ELF-1 (cell line): ENCODE measurements at places on chromosomes 16 and 17.

DNA sequence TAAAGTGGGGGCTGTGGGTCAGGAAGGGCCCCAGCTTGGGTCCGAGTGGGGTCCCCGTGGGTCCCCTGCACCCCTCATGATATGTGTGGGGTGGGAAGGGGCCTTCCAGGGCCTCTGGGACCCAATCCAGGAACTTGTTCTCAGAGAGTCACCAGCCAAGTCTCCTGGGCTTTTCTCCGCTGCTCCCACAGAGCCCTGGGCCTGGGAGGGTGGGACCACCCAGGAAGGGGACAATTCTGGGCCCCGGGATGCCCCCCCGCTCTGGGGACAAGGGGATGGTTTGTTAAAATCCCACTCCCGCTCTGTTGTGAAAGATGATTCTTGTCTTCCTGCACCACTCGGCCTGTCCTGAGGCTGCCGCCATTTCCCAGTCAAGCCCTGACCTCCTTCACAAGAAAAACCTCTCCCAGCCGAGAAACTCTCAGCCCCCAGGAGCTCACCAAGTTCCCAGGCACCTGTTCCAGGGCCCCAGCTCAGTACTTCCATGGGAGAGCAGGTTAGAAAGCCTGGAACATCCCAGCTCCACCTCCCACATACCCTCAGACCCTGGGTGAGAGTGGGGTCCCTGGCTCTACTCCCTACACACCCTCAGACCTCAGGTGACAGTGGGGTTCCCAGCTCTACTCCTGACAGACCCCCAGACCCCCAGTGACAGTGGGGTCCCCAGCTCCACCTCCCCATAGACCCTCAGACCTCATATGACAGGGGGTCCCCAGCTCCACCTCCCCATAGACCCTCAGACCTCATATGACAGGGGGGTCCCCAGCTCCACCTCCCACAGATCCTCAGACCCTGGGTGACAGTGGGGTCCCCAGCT, 75.1 kb downstream of the METRNL start:
- no peak for DNase-seq

DNA sequence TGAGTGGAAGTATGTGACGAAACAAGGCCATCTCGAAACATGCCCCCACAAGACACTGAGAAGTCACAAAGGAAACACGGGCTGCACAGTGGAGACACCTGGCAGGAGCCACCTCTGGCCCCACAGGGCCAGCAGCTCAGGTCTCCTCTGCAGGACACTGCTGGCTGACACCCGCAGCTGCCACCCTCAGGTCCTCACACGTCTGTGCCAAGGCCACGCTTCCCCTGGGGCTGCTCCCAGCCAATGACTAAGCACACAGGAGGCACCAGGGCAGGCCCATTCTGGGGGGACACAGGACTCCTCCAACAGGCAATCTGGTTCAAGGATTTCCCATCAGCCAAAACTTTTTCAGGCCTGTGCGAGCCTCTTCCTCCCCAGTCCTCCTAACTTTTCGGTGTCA, 36.4 kb downstream of the MBTPS1 start:
- no peak for DNase-seq

DNA sequence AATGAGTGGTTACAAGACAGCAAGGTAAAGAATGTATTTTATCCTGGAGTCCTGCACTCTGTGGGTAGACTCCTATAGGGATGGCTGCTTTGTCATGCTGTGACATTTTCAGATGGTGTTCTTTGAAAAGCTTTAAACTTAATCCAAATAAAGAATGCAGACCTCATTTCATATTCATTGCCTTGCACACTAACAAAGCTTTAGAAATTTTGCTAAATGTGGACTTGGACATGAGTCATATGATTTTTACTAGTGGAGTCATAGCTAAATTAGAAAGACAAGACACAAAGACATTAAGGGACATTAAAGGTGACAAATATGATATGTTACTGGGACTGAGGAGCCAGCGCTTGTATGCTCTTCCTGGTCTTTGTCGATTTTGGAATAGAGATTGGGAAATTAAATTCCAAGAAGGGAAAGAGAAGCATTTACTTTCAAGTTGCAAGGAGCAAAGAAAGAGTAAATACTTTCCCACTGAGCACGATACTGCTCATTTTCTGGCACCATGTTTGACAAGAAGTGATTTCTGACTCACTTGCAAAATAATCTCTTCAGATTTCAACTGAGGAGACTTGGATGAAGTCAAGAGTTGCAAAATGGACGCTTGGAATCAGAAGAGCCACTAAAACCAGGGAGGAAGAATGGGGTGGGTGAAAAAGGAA, 152.9 kb upstream of the MYOCD start:
- no peak for DNase-seq

DNA sequence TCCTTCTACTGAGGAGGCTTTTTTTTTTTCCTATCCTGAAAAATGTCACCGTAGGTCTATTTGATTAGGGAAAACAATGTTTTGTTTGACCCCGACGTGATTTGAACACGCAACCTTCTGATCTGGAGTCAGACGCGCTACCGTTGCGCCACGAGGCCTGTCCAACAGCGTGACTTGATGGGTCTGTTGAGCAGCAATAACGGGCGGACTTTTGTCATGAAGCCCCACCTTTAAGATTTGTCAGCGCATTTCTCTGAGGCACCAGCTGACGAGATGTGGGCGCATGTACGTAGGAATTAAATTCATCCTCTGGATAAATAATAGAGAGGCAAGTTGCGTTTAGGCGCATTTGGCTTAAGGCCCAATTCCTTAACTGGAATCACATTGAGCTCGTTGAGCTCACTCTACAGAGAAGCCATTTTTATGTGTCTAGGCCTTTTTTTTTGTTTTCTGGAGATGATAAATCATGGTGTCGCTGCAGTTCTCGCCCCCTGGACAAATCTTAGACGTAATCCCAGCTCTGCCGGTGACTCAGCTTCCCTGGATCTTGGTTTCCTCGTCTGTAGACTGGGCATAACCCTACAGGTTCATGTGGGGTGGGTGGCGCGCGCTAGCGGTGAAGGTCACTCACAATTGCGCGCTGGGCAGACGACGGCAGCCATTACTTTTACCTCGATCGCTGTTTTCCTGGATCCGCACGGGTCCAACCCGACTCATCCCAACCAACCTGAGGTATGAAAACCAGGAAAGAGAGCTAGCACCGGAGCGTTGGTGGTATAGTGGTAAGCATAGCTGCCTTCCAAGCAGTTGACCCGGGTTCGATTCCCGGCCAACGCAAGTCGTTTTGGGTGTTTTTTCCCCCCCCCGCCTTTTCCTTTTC, 10.6 kb upstream of the AURKB start:
- DNase-seq, result peak; percentile 97

DNA sequence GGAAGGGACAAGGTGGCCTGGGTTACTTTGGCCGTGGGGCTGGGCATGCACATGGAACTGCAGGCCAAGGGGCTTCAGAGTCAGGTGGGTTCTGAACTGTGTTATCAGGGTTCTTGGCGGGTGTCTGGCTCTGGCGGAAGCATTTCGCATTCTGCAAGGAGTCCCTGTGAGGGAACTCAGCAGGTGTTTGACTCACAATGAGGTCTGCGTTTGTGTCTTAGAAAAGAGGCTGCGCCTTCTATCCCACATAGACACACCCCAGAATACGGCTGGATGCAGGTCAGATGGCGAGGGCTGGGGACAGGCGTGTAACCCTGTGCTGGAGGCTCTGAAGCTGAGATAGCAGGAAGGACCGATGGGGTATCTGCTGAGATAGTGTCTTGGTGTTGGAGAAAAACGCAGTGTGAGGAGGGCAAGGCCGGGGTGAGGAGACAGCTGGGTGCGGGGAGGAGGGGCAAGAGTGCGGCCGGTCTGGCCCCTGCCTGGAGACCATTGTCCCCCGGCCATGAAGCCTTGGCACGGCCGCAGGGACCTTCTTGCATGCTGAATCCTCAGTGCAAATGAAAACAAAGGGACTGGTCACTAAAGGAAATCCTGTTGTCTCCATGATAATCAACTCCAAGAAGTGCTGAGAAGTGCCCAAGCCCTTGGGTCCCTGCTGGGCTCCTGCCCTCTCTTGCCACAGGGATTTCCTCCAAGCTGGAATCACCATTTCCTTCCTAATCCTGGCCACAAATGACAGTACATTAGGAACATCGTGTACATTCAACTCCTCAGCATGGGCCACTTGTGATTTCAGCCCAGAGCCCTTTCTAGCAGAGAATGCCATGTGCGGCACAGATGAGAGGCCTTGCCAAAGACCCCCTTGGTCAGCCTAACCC, 22.8 kb upstream of the MTSS2 start:
- DNase-seq, result no peak

DNA sequence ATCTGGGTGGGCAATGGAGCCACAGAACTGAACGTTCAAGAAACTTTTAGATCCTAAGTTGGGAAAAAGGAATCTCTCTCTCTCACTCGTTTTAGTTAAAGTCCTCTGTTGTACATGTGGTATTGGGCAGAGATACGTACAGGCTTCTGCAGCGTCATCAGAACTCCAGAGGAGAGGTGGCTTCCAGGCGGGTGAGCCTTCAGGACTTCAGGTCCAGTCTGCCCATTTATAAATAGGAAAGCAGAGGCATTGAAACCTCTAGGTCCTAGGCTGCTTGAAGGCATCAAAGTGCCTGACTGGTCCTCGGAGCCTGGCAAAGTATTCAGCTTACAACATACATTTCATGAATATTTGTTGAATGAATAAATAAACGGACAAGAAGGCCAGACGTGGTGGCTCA, 8.1 kb upstream of the TNFRSF13B start:
- no peak for DNase-seq

- peak; percentile 89 for DNase-seq
Observed at GRCh38 chr16:73036074-73036826, 11.7 kb downstream of the ZFHX3 start.

- DNase-seq, result peak; percentile 30
Observed at GRCh38 chr17:383771-384621, 31.4 kb upstream of the RPH3AL start.

DNA sequence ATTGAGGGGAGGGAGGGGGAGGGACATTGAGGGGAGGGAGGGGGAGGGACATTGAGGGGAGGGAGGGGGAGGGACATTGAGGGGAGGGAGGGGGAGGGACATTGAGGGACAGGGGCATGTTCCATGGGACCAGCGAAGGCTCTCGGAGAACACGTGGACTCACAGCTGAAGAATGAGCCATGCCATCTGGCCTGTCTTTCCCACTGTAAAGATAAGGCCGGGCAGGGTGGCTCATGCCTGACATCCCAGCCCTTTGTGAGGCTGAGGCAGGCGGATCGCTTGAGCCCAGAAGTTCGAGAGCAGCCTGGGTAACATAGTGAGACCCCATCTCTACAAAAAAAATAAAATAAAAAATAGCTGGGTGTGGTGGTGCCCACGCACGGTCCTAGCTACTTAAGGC, 32.5 kb downstream of the RPH3AL start:
- no peak for DNase-seq

- DNase-seq, result peak; percentile 89
Observed at GRCh38 chr17:76497979-76498875, 3.0 kb downstream of the RHBDF2 start.

GRCh38 chr17:78407387-78408000, 29.0 kb downstream of the PGS1 start:
- no peak for DNase-seq

DNA sequence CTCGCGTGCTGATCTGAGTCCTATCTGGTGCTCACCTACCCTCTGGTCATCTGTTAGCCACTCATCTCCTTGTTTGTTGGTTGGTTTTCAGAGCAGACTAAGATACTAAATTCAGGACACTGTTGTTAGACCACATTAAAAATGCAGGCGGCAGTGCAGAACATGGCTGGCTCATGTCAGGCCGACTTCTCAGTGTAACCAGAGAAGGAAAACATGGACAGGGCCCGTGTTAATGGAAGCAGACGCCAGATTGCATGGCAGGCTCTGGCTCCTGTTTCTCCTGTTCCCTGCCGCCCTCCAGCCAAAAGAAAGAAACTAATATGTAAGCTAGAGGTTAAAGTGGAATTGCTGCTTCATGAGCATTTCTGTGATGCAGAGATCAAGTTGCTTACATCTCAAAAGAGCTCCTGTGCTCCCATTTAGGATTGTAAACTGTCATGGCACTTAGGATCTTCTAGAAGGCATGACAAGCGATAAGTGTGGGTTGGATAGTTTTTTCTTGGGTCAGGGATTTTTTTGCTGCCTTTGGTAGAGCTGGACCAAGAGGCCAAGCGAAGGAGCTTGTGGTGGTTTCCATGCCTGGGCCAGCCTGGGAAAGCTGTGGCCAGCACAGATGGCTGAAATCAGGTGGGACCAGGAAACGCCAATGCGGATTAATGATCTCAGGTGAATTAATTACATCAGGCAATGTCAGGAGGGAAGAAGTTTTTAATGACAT, 56.1 kb downstream of the YPEL2 start:
- DNase-seq, result no peak

DNA sequence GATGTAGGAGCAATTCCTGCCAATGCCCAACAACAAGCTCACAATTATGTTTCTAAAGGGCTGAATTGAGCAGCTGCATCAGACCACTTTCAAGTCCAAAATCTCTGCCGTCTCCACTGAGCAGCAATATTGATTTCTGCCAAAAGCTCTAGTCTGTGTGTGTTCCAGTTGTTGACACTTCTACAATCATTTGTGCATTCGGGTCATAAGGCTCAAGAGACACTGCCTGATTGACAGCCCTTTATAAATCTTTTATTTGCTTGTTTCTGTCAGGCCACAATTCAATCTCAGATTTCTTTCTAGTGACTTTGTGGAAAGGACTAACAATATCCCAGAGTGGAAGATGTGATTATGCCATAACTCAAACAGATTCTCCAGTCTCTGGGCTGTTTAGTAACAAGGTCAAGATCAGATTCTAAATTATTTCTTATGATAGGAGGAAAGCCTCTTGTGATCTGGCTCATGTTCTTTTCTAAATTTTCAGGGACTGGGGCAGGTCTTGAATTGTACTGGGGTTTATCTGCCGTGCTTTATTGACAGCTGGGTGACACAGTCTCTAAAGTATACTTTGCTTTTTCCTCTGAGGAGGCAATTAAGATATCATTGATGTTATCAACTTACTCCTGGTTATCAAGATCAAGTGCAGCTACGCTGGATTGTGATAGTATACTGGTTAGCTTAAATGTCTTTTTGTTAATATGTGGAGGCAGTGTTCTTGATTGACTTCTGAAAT, 377.1 kb downstream of the CNTNAP4 start:
- no peak for DNase-seq

DNA sequence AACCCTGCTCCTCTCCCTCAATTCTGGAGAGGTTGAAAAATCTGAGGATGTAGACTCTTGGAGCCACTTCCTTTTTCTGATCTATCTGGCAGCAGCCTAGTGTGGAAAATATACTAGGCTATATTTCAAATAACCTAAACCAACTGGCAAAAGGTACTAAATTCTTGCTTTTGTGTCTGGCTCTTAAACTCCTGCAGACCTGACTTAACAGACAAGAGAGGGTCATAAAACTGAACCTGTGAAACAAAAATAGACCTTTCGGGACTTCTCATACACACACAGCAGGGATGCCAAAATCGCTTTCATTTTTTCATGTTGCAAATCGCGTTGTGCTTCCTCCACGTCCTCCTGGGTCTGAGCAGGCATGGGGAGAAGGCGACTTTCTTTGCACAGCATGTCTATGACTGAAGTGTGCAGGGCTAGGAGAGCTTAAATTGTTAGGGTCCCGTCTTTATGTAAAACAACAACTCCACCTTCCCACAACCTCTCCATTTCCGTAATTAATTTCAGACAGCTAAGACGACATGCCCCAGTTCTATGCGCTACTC, 520.7 kb upstream of the PSMD7 start:
- DNase-seq, result no peak
